ENCODE measurements at places on chromosomes 4 and X.

DNA sequence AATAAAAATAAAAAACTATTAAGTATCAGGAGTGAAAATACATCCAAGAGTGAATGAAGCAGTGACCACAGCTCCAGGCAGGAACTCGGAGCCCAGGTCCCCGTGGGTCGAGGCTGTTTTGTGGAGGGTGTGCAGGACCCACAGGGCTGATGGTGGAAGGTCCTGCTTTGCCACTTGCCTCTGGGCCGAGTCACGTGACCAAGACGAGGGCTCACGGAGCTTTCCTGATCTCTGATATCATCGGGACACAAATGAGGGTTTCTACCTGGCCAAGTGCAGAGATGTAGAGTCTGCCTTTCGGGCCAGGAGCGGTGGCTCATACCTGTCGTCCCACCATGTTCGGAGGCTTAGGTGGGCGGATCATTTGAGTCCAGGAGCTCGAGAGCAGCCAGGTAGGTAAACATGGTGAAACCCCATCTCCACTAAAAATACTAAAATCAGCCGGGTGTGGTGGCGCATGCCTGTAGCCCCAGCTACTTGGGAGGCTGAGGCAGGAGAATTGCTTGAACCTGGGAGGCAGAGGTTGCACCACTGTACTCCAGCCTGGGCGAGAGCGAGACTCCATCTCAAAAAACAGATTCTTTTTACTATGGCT is 7.2 kb downstream of the SLC25A6 start:
- no peak for DNase-seq

GRCh38 chr4:68451246-68452211 is 4.3 kb downstream of the TMPRSS11E start:
- no peak for DNase-seq

GRCh38 chr4:31051565-31051964 is 331.4 kb downstream of the PCDH7 start:
- DNase-seq: no peak

- no peak for DNase-seq
Observed at GRCh38 chr4:127916512-127916911, 35.8 kb downstream of the PLK4 start.

GRCh38 chr4:23934223-23934622 is 44.4 kb upstream of the PPARGC1A start:
- DNase-seq: no peak

GRCh38 chr4:15231265-15232091 is 196.4 kb upstream of the C1QTNF7 start:
- DNase-seq: peak; percentile 56

- no peak for DNase-seq
Observed at GRCh38 chrX:149205937-149206336, 299.2 kb downstream of the IDS start.

DNA sequence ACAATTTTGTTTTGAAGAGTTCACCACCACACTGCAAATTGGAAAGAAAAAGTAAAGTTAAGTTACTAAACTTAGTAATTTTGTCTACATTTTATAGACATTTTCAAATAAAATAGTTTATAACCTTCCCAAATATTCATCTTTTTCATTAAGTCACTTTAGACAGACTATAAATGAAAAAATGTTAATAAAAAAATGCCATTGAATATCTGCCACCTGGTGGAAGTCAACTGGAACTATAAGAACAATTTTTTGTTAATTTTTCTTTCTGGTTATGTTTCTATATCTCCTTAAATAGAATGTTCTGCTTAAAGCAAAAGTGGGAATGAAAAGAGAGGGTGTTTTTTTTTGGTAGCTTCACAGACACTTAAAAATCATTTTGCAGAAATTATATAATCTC is 534.4 kb upstream of the PCDH10 start:
- no peak for DNase-seq

- DNase-seq: no peak
Observed at GRCh38 chrX:19064175-19064574, 58.1 kb downstream of the ADGRG2 start.

DNA sequence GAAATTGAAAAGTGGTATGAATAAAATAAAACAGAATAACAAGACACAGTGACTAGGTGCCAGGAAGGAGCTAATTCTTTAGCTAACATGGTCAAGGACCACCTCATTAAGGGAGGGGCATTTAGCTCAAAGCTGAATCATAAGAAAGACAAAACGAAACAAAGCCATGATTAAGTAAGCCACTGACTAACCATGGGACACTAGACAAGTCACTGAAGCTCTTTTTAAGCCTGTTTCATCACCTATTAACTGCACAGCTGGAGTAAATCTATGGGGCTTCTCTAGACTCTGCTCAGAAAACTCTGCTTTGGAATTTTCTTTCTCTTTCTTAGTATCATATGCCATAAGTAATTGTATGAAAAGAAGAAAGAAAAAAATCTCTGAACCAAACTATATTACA is 49.8 kb upstream of the C1QTNF7 start:
- DNase-seq: no peak

DNA sequence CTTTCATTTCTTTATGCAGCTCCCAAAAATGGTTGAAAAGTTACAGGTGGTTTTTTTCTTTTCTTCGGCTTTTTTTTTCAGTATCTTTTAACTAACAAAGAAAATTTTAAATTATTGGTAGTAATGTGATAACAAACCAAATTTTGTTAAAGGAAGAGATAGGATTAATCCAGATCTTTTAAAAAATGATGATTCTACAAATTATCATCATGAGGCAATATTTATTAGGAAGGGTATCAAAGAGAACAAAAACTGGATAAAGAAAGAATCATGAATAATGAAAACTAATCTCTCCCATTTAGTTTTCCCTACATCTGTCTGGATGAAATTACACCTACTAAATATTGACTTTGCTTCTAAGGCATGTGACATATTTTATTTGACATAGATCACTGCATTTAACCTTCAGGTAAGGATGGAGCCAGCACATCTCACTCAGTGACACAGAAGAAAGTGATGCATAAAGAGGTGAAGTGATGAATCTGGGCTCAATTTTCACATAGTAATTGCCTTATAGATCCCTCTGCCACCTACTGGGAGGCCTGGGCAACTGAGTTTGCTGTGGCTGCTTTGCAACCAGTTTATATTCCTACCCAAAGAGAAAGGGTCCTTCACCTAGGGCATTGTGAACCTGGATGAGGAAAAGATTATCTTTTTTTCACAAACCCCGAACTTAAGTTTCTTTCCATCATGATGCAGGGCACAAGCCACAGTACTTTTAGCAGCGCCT is 155.6 kb downstream of the HNRNPD start:
- no peak for DNase-seq

DNA sequence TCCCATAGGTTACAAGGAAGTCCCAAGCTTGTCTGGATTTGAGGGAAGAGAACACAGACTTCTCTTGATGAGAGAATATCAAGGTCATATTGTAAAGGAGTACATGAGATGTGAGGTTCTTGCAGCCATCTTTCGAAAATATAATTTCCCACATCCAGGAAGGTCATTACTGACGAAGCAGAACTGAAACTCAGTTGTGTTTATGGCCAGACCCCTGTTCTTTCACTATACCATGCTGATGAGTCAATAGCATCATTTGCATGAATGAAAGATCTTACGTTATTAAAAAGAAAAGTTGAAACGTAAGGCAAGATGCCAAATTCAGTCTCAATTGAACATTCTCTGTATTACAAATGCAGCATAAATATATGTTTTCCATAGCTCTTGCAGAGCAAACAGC is 14.2 kb upstream of the CCDC149 start:
- no peak for DNase-seq

DNA sequence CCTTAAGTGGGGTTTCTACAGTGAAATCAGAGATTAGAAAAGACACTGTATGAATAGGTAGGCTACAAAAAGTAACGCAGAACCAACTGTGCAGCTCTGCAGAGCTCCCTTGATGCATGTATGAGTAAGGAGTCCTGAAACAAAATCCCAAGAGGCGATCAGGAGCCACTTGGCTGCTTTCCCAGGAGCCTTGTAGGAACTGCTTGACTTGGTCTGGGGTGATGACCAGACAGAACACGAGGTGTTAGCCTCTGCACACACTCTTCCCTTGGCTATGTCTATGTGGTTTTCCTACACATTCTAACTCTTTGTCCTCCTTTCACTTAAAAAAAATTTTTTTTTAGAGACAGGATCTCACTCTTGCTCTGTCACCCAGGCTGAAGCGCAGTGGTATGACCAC is 22.8 kb upstream of the AP1S2 start:
- DNase-seq: no peak

- no peak for DNase-seq
Observed at GRCh38 chr4:32106767-32107166, 1386.6 kb downstream of the PCDH7 start.

- DNase-seq: no peak
Observed at GRCh38 chr4:147839200-147839599, 107.3 kb downstream of the ARHGAP10 start.

GRCh38 chr4:15836362-15836761 is 58.2 kb downstream of the CD38 start:
- no peak for DNase-seq

DNA sequence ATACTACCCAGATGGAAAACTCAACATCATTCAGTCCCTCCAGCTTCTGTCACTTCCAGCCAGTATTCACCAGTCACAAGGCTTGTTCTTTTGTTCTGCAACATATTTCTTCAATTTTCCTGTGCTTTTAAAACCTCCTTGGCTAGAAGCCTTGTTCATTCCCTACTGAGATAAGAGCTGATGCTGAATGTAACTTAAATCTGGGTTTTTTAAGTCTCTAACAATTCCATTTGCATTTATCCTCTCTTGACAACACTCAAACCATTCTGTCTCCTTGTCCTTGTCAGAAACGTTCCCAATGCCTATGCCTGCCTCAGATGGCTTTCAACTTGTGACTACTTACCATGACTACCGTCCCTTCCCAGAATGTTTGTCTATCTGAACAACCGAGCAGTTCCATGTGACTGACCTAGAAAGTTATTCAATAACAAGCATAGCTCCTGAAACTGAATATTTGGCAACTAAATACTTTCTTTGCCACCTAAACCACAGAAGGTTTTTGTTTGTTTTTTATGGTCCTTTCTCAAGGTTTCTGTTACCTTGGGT is 682.9 kb upstream of the GALNTL6 start:
- DNase-seq: no peak

Measured in stimulated activated CD4-positive, alpha-beta T cell treated with anti-CD3 and anti-CD28 coated beads, Interleukin-1b, Interleukin-23, amount 100 ng/mL, for 1 hour (primary cell).